SK-N-SH (cell line): ENCODE measurements at places on chromosomes 3 and 15.

- H3K4me3 ChIP-seq, result no peak overlapping the region
- peak overlapping the region; percentile 98 for H3K27ac ChIP-seq
- DNase-seq, result no peak
- H3K27me3 ChIP-seq, result no peaks in the 10 kb centered on the region
These were observed 56.7 kb upstream of the LMCD1 start for GRCh38 chr3:8444883-8445282.

DNA sequence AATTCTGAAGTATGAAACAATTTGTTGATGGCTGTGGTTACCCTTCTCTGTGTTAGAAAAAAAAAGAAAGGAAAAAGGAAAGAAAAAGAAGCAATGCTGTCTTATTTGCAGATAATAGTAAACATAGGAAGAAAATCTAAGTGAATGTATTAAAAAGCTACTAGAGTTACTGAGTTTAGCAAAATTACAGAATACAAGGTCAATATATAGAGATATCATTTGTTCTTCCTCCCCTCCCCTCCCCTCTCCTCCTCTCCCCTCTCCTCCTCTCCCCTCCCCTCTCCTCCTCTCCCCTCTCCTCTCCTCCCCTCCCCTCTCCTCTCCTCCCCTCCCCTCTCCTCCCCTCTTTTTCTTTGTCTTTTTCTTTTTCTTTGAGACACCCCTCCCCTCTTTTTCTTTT, 69.1 kb downstream of the ANP32A start:
- no peaks in the 10 kb centered on the region; the same call in 1 of the 2 replicates for H3K27me3 ChIP-seq
- no peaks in the 10 kb centered on the region for H3K36me3 ChIP-seq
- H3K27ac ChIP-seq, result no peak overlapping the region
- H3K4me1 ChIP-seq, result peaks cover 3% of the 10 kb centered on the region; the same call in 1 of the 2 replicates
- H3K4me3 ChIP-seq, result no peak overlapping the region
- no peak for DNase-seq

DNA sequence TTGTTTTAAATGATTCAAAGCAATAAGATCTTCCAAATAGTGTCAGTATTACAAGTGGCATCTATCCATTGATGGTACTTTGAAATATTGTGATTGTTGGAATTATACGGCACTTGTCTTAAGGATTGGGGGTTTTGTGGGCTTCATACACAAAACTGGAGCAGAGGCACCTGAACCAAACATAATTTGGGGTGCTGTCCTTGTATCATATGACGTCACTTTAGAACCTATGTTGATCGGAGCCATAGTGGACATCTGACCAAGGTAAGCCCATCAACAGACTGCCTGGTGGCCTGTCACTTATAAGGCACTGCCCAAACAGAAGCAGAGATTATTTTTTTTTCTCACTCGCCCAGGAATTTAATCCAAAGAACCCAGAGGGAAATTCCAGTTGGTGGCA, 2.9 kb upstream of the LRRC58 start:
- no peak overlapping the region for H3K4me3 ChIP-seq
- DNase-seq, result no peak
- no peaks in the 10 kb centered on the region for H3K27me3 ChIP-seq
- peaks cover 6% of the 10 kb centered on the region for H3K4me1 ChIP-seq

DNA sequence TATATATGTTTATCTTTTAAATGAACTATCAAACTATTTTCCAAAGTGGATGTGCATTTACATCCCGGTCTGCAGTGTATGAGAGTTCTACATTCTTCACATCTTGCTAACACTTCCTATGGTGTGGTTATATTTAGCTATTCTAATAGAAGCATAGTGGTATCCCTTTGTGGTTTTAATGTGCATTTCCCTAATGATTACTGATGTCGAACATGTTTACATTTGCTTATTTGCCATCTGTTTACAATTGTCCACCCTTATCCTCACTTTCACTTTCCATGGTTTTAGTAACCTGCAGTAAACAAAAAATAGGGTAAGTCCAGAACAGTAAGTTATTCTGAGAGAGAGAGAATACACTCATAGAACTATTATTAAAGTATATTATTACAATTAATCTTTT, 360.5 kb upstream of the NAALADL2 start:
- H3K4me1 ChIP-seq, result no peaks in the 10 kb centered on the region
- no peaks in the 10 kb centered on the region for H3K36me3 ChIP-seq
- H3K27ac ChIP-seq, result no peak overlapping the region
- no peaks in the 10 kb centered on the region for H3K27me3 ChIP-seq

DNA sequence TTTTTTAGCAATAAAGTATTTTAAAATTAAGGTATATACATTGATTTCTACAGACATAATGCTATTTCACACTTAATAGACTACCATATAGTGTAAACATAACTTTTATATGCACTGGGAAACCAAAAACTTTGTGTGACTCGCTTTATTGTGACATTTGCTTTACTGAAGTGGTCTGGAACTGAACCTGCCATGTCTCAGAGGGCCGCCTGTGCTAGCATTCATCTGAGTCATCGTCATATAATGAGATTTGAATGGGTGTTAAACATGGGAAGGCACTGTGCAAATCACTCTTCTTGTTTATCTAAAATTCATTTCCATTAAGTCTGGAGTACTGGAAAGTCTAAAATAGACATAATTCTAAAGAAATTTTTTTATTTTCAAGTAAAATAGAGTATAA, 12.9 kb downstream of the EIF2AK4 start:
- DNase-seq, result no peak
- H3K36me3 ChIP-seq, result peaks cover 71% of the 10 kb centered on the region

DNA sequence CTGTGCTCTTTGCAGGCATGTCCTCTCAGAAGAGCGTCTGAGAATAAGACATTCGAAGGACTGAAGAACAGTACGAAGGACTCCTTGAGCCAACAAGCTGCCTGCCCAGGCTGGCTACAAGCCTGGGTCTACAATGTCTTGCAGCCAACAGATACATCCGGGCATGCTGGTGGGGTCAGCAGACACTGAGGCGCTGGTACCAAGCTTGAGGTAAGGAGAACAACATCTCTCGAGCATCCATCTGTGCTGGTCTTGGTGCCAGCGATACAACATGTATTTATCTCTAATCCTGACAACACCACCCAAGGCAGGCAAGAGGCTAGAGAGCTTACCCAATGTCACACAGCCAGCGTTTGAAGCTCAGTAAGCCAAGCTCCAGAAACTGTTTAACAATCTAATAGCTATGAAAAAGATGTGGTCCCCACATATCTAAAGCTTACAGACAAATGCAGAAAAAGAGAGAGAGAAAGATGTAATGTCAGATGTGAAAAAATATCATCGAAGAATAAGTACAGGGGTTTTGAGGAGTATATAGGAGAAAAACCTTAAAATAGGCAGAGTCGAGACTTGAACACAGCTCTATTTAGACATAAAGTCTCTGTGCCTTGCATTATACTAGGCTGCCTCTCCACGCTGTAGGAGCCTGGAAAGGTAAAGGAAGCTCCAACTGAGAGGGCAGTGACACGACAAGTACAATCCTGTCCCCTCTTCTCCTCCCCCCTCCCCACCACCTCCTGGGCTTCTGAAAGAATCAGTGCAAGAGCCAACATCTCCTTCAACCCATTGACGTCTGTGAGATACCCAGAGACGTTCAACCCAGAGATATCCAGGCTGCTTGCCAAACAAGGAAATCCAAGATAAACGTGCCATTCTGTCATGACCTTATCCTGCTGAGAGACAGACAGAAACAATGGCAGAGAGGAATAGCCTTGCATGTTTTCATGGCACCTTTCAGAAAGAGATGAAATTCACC, 39.4 kb downstream of the WWTR1 start:
- H3K4me3 ChIP-seq, result no peak overlapping the region
- H3K36me3 ChIP-seq, result no peaks in the 10 kb centered on the region
- H3K4me1 ChIP-seq, result peaks cover 3% of the 10 kb centered on the region; the same call in 1 of the 2 replicates
- peak overlapping the region; percentile 96; the same call in 1 of the 2 replicates for H3K27ac ChIP-seq

DNA sequence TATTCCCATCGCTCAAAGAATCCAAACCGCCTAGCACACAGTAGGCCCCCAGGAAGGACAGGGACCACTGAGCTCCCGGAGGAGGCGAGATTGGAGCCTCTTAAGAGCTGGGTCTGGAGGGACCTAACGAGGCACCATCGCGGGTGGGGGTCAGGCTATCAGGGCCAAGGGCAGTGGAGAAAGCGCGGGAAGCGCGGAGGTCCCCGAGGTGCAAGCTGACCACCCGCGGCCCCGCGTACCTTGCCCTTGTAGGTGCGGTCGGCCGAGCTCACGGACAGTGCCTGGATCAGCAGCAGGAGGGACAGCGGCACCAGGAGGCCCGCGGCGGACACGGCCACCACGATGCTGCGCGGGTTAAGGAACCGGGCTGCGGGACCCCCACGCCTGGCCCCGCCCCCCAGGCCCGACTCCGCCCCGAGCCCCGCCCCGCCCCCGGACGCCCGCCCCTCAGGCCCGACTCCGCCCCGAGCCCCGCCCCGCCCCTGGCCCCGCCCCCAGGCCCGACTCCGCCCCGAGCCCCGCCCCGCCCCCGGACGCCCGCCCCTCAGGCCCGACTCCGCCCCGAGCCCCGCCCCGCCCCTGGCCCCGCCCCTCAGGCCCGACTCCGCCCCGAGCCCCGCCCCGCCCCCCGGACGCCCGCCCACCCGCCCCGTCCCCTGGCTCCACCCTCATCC, 3.9 kb downstream of the ZDHHC19 start:
- H3K36me3 ChIP-seq, result no peaks in the 10 kb centered on the region
- no peaks in the 10 kb centered on the region for H3K27me3 ChIP-seq
- no peak overlapping the region for H3K27ac ChIP-seq
- peak; percentile 98 for DNase-seq
- peak overlapping the region; percentile 44; the same call in 1 of the 2 replicates for H3K4me3 ChIP-seq

DNA sequence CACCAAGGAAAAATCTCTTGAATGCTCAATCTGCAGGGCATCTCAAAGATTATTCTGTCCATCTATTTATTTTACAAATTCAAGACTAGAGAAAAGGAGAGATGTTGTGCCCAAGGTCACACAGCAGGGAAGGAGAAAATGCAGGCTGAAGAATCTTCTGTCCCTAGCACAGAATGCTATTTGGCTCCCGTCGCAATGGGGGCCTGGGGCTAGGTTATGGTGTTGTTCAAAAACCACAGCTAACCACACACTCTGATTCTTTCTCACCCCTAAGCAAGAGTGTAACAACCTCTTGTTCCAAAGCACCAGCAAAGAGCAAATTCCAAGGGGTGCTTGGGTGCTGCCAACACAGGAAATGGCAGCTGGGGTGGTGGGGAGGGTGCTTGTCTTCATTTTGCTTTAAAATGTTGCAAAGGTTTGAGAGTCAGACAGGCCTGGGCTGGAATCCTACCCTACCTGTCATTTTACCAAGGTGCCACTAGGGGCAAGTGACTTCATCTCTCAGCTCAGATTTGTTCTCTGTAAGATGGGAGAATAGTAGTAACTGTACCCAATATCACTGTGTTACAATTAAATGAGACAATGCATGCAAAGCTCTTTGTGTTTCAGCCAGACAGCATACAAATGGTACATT, 112.5 kb downstream of the ADAMTS9 start:
- peak; percentile 34 for DNase-seq
- peak overlapping the region; percentile 50; the same call in 1 of the 2 replicates for H3K27ac ChIP-seq
- H3K27me3 ChIP-seq, result no peaks in the 10 kb centered on the region
- peaks cover 15% of the 10 kb centered on the region; the same call in 1 of the 2 replicates for H3K4me1 ChIP-seq
- no peaks in the 10 kb centered on the region for H3K36me3 ChIP-seq
- H3K4me3 ChIP-seq, result no peak overlapping the region

- H3K36me3 ChIP-seq, result no peaks in the 10 kb centered on the region
- DNase-seq, result peak; percentile 11
- no peak overlapping the region for H3K27ac ChIP-seq
- no peaks in the 10 kb centered on the region for H3K27me3 ChIP-seq
- H3K4me3 ChIP-seq, result no peak overlapping the region
These were observed 49.0 kb upstream of the FGD5 start for GRCh38 chr3:14769544-14770325.

DNA sequence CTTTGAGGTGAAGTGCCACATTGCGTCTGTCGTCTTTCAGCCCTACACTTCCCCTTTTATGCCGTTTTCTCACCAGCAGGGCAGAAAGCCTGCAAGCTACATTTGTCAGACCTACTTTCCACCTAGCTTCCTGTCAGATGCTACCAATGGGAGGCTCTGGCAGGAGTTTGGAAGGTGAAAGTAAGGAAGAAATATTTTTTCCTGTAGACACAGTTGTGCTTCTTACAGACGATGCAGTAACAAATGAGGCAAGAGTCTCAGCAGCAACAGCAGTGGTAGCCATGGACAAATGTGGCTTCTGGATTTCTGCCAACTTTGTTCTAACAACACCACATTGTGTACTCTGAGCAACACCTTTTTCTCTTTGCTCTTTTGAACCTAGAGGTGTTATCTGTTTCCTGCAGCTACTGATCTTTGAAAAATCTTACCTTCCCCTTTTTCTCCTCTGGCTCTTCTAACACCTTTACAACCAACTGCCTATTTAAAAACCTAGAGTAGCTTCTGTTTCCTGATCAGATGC, 70.6 kb upstream of the STT3B start:
- no peaks in the 10 kb centered on the region for H3K27me3 ChIP-seq
- H3K4me3 ChIP-seq, result no peak overlapping the region
- H3K4me1 ChIP-seq, result no peaks in the 10 kb centered on the region
- DNase-seq, result no peak

- H3K27me3 ChIP-seq, result no peaks in the 10 kb centered on the region; the same call in 1 of the 2 replicates
- DNase-seq, result no peak
- H3K4me3 ChIP-seq, result no peak overlapping the region
- H3K27ac ChIP-seq, result no peak overlapping the region
These were observed 29.5 kb upstream of the SNRK start for GRCh38 chr3:43256714-43257461.

DNA sequence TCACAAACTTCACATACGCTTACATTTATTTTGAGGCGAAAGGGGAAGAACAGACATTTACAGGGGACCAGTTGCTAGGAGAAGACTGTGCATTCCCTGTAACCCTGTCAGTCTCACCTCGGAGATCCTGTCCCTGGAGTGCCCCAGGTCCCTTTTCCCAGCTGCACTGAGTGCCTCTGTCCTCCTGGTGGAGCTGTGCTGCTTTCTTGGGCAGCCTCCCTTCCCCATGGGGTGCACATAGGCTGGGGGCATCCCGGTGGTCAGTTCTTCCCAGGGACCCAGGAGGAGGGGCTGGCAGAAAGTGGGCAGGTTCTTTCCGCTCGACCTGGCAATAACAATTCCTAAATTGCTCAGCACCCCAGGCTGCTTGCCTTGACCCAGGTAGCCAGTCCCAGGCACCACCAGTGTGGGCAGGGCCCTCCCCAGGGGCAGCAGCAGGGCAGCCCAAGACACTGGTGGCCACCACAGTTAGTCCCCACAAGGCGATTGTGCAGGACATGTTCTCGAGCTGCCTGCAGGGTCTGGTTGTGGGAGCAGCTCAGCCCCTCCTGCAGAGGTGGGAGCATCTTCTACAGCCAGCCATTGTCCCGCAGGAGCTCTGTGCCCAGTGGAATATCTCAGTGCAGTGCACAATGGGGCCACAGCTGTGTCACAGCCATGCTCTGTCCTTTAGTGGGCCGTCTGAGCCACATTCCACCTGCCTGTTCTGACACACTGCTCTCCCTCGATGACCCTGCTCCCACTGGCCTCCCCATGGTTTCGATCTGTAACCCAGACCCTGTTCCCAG, 36.3 kb downstream of the APBA2 start:
- no peaks in the 10 kb centered on the region for H3K27me3 ChIP-seq
- H3K4me1 ChIP-seq, result peaks cover 10% of the 10 kb centered on the region; the same call in 1 of the 2 replicates
- H3K4me3 ChIP-seq, result no peak overlapping the region
- H3K36me3 ChIP-seq, result no peaks in the 10 kb centered on the region
- no peak for DNase-seq
- no peak overlapping the region for H3K27ac ChIP-seq

GRCh38 chr3:150875548-150875947, 29.7 kb downstream of the MINDY4B start:
- H3K4me1 ChIP-seq, result no peaks in the 10 kb centered on the region
- peaks cover 18% of the 10 kb centered on the region; the same call in 1 of the 2 replicates for H3K27me3 ChIP-seq
- no peak for DNase-seq
- no peak overlapping the region for H3K27ac ChIP-seq
